ENCODE measurements at places on chromosomes 2 and 18.

DNA sequence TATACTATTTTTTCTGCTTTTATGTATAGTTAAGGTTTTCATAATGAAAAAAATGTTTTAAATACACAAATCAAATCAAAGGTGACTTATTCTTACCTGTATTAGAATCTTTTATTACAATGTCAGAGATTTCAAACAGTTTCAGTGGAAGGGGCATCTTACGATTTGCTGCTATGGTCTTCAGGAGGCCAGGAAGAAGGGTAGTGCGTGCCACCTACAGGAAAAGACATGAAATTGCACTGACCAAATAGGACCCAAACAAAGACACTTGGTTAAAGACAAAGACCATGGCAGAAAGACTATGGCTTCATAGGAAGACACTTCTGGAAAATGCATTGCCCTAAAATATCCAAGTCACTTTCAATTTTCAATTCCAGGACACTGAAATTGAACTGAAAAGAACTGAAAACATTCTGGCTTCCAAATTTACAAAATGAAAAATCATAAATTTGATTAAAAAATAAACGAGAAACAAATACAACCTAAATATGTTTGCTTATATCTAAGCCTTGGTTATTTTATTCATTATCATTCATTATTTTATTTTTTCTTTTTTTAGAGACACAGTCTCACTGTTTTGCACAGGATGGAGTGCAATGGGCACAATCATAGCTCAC, 42.1 kb downstream of the FARSB start:
- no peak for DNase-seq

DNA sequence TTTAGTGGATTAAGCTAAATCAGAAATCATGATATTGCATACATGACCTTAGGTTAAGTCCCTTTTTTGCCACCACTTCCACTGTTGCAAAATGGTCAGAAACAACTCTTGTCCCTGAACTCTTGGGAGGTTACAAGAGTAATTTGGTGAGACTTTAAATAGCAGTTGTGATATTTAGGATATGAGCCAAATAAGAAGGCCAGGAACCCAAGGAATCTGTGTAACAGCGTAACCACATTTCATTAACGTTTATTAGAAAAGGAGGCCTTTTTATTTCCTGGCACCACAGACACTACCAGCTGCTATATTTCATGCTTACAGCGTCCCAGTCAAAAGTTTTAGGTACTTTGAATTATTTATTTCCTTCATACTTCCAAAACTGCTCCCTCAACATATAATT, 268.0 kb downstream of the GPD2 start:
- no peak for DNase-seq

GRCh38 chr2:211846036-211846400, 692.6 kb downstream of the ERBB4 start:
- DNase-seq = no peak

DNA sequence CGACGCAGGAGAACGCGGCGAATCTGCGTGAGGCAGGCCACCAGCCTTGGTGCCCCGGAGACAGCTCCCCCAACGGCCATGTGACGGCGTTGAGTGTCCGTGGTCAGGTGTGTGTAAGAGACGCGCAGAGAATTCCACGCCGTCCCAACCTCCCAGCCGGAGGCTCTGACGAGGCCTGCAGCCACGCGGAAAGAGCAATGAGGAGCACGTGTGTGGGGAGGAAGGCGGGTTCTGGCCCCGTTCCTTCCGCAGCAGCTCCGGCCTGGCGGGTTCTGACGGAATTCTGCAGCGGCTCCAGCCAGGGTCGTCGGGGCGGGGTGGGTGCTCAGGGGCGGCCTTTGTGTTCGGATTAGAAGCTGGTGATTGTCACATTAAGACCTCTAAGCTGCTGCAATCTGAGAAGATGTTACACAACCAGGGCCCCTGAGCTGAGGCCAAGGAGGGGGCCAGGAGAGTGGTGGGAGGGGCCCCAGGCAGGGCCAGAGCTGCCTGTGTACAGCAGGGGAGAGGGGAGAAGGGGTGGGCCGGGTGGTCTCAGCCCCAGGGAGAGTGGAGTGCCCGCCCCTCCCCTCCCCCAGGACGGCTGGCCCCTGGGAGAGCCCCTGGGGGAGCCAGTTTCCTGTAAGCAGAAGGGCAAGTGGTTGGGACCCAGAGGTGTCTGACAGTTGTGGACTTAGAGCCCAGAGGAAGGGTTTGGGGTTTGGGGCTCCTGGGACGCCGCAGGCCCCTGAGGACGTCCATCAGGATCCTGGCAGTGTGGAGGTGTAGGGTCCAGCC, 5.1 kb upstream of the GAL3ST2 start:
- DNase-seq = peak; percentile 77

GRCh38 chr2:101032084-101032776, 30.1 kb downstream of the RPL31 start:
- DNase-seq = no peak

DNA sequence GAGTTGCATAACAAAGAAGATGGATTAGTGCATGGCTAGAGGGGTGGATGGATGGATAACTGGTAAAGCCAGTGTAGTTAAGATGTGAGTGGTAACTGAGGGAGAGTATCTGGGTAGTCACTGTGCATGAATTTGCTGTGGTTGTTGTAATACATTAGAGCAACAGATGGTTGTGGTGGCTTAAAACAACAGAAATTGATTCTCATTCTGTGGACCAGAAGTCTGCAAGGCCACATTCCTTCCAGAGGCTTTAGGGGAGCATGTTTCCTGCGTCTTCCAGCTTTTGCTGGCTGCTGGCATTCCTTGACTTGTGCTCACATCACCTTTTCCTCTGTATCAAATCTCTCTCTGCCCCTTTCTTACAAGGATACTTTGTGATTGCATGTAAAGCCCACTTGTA, 155.4 kb downstream of the ASB1 start:
- DNase-seq = no peak

DNA sequence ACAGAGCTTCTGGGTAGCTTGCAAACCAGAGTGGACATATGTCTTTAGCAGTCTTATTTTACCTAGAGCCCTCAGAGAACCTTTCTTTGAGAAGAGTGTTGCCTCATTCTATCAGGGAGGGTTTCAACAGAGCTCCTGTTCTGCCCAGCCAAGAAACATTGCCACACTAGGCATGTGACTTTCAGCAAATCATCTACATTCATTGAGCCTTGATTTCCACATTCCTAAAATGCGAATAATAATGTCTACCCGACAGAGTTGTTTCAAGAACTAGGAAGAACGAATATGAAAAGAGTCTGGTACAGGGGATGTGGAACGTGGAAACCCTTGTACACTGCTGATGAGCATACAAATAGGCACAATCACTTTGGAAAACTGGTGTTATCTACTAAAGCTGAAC, 7.8 kb upstream of the PRKAG3 start:
- DNase-seq = no peak

- no peak for DNase-seq
These were observed 99.3 kb downstream of the ASB1 start for GRCh38 chr2:238525990-238526389.

DNA sequence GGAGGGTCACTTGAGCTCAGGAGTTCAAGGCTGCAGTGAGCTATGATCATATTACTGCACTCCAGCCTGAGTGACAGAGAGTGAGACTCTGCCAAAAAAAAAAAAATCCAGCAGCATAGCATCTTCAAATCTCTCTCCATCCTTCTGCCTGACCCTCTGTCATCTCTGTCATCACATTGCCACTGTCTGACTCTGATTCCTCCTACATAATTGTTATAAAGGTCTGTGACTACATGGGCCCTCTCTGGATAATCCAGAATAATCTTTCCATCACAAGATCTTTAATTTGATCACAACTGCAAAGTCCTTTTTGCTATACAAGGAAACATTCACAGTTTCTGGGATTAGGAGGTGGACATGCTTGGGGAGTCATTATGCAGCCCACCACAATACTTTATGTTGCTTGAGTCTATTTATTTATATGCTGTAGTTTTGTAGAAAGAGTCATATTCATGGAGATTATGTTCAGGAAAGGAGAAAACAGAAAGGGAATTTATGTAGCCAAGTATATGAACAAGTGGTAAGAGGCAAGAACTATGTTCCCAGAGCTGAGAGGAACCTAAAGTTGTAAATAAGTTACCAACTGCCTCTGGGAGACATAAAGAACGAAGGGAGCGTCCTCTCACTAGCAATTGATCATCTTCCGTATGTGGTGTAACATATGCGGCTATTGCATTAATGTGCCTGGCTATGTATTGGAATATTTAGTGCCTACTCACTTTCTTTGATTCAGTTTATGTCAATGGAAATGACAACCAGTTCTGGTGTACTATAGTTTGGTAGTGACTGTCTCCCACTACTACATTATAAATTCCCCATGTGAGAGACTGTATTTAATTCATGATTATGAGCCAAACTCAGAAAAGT, 21.5 kb downstream of the RND3 start:
- DNase-seq = no peak

DNA sequence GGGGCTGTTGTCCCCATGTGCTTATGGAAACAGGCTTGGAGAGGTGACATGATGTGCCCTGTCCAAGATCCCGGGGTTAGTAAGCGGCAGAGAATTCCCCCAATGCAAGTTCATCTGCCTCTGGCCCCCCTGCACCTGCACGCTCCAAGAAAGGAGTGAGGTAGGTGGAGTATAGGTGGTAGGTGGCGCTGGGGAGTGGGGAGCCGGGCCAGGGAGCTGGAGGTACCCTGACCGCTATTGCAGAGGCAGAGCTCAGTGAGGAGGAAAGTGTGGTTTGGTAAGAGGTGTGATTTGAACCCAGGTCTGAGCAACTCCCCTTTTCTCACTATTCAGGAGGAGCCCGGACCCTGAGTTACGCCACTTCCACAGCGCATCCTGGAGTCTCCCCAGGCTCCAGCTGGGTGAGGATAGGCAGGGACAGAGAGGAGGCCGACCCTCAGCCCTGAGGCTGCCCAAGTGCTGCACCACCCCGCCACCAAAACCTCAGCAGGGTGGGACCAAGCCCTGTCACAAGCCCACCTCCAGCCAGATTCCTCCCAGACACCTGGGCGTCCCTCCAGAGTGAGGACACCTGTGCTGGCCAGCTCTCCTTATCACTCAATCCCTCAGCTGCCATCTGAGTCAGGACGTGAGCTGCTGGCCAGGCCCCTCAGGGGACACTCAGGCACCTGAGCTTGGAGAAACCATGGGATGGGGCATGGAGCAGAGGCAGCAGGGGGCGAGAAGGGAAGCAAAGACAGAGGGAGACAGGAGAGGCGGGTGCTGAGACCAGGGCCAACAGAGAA, 5.6 kb downstream of the HAAO start:
- DNase-seq = no peak

DNA sequence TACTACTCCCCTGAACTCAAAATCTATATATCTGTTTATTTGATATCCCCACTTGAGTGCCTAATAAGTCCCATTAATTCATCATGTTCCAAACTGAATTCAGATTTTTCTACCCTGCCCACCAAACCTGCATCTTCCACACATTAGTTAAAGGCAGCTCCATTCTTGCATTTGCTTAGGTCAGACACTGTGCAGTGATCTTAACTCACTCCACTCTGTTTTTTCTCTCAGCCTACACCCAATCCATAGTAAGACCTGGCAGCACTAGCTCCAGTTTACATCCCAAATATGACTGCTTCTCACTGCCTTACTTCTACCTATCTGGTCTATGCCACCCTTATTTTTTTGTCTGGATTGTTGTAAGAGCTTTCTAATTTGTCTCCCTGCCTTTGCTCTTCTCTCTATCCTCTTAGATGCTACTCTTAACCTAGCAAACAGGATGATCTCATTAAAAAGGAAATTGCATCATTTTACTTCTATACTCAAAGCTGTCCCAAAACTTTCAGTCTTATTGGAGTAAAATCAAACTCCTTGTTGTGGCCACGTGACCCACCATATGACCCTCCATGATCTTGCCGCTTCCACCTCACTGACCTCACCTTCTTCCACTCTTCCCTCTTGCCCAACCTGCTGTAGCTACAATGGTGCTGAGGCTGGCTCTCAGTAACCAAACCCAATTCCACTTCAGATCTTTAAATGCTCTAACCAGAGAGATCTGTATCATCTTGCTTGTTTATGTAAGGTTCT, 274.9 kb upstream of the FANCL start:
- DNase-seq = no peak

DNA sequence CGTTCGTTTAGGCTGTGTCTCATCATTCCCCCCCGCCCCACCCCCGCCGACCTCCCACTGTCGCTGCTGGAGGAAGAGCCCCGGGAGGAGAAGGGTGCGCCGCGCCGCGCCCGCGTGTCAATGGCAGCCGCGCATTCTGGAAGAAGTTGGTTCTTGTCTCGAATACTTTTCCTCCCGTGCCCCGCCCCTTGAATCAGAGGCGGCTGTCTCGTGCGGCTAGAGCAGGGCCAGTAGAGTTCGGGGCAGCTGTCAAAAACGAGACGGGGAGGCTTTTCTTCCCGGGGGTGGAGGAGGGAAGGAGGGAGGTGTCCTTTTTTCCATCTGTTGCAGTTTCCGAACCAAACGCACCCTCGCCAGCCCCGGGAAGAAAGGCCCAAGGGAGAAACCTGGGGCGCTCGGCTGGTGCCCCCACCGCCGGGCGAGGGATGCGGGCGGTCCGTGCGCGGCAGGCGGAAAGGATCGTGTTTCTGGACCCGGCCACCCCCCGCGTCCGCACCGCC, 410 bp upstream of the TGIF1 start:
- DNase-seq = peak; percentile 91

DNA sequence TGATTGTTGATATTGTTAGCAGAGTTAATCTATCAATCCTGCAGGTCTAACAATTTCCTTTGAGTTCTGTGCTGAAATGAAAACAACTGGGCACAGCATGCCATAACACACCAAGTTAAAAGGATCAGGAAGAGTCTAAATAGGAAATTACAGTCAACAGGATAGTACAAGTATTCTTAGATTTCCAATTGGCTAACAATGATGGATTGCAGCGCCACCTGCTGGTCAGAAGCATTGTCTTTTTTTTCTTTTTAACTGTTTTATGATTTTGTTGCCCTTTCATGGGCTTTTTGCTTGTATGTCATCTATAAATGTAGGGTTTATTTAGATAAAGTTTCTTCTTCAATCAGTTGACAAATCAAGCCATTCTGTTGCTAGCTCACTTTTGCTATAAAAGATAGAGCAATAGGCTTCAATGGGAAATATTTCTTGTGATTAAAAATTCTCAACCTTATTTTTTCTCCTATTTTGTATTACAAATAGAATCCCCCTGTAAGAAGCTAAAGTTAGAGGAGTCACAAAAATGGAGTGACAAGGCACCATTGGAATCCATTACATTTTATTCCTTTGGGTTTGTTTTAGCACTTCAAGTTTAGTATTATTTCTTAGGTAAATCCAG, 40.8 kb upstream of the RPRM start:
- peak; percentile 41 for DNase-seq

GRCh38 chr2:67783026-67783425, 279.8 kb downstream of the C1D start:
- DNase-seq = no peak

DNA sequence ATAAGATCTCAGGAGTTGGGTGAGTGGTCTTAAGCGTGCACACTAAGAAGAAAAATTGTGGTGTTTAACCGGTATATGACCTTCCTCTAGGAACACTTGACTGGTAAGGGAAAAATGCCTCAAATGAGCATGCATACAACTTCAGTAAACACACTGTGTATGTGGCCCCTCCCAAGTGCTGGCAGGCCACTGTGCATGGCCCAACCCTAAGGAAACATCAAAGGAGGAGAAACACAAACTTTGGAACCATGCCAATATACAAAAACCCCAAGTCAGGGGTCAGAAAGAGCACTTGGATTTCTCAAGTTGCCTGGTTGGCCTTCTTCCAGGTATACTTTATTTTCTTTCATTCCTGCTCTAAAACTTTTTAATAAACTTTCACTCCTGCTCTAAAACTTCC, 308.9 kb upstream of the LRRTM4 start:
- no peak for DNase-seq

GRCh38 chr2:193409951-193410350, 1215.2 kb upstream of the TMEFF2 start:
- no peak for DNase-seq

Measured in right hindlimb (tissue), 1 donor.